Right hindlimb (tissue), 1 donor: ENCODE measurements at places on chromosomes 2 and 18.

DNA sequence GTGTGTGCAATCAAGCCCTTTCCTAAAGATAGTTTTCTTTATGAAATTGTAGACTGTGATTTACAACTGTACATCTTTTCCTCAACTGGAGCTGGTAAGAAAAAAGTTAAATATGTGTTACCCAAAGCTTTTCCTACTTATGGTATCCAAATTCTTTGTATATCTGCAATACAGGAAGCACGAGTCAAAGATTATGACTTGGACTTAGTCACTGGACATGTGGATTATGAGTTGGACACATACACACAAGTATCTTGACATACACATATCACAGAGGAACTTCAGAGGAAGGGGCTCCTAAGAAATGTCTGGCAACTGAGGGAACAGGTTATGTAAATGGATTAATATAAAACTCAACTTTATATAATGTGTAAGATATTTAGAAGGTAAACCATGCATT is 35.2 kb downstream of the PRELID3A start:
- no peak for DNase-seq

- no peak for DNase-seq
These were observed 151.6 kb upstream of the MYO3B start for GRCh38 chr2:170026361-170026760.

DNA sequence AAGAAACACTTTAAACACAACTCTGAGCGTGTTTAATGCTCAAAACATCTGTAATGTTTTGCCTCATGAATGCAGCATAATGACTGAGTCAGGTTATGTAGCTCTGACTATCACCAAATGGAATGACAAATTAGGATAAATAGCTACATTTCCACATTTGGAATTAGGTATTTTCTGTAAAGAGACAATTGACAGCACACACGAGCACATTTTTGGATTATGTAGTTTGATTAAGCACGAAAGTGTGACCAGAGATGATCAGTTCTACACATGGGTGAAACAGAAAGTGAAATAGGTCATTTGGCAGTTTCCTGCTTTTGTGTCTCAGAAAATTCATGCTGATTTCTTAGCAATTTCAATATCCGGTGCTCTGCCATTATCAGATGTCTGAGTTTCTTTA is 29.0 kb downstream of the LPIN1 start:
- no peak for DNase-seq

DNA sequence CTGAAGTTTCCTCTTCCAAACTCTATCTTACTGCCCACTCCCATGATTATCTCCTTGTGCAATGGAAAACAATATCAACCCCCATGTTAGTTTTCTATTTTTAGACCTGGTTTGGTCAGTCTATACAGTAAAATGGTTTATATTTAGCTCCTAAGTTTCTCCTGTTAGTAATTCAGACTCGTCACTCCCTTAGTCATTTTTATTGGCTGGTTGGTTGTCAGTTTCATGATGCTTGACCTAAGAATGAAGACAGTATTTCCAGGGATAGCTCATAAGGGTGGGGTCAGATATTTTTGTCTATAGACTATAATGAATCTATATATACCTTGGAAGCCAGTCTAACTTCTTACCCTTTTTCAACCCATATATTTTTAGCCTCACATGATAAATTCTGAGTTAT is 61.4 kb upstream of the NEUROD1 start:
- no peak for DNase-seq

- no peak for DNase-seq
These were observed 48.4 kb upstream of the TBR1 start for GRCh38 chr2:161367675-161368074.

DNA sequence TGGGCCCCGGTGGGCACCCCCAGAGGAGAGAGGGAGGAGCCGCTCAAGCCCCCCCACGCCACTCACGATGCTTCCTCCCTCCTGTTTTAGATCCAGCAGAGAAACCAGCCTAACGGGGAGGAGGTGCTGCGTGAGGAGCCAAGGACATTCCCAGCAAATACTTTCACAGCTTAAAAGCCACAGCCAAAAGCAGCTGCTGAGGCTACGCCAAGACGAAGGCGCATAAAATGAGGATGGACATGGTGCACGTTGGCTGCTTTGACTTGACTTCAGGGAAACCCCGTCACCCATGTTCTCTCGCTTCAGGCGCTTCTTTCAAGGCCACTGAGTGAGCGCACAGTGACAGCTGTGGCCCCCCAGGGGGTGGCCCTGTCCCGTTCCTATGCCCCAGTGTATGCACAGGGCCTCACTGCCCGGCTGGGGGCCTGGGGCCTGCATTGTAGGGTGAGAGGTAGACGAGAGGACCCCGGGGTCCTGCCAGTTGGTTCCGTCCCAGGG is 72.1 kb upstream of the PXDN start:
- peak; percentile 78 for DNase-seq

- DNase-seq, result peak; percentile 70
These were observed 69.8 kb downstream of the NFATC1 start for GRCh38 chr18:79465392-79465991.

- DNase-seq, result no peak
These were observed 47.3 kb upstream of the NDUFV2 start for GRCh38 chr18:9055185-9055584.

- DNase-seq, result no peak
These were observed 357.9 kb downstream of the THSD7B start for GRCh38 chr2:137123226-137123625.

GRCh38 chr2:18311420-18312195 is 248.8 kb downstream of the RDH14 start:
- peak; percentile 22 for DNase-seq

DNA sequence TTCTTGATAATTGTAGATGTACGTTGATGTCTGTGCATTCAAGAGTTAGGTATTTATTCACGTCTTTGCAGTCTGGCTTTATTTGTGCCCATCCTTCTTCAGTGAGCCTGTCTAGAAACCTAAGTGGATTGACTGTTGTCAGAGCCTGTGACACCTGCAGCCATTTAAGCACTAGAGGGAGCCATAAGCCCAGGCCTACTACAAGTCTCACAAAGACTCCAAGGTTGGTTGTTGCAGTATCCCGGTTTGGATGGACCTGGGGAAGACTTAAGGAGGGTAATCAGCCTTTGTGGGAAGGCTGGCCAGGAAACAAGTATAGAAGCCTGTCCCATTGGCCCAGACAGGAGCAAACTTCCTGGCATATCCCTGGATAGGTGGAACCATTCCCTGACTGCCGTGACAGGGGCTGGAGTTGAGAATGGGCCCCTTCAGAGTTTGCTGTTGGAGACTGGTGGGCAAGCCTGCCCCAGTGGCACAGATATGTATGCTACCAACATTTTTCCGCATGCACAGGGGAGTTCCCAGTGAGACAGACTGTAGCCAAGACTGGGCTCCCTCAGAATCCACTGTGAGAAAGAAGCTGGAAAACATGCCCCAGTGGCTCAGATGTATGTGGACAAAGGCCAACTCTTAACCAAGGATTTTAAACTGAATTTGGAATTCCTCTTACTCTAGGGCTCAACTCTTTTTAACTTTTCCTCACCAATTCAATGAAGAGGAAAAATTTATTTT is 9.3 kb upstream of the LRRC30 start:
- peak; percentile 57 for DNase-seq

GRCh38 chr2:27559228-27559627 is 23.6 kb upstream of the ZNF512 start:
- DNase-seq, result no peak

DNA sequence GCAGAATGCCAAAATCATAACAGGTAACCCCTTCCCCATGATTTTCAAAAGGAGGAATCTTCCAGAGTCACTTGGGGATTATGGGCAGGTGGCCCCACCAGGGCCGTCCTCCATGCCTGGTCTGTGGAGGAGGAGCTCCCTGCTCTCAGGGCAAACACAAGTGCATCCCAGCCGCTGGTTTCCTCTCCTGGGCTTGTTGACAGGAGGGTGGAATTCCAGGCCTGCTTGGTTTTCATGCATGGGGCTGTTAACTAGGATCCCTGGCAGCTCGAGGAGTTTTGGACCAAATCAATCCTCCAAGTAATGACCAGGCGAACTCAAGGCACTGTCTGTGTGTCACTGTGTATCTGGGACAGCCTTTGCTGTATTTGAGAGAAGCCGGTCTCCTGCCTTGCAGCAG is 45.3 kb downstream of the FOSL2 start:
- no peak for DNase-seq

GRCh38 chr18:22169889-22170420 is 566 bp downstream of the GATA6 start:
- peak; percentile 61 for DNase-seq

DNA sequence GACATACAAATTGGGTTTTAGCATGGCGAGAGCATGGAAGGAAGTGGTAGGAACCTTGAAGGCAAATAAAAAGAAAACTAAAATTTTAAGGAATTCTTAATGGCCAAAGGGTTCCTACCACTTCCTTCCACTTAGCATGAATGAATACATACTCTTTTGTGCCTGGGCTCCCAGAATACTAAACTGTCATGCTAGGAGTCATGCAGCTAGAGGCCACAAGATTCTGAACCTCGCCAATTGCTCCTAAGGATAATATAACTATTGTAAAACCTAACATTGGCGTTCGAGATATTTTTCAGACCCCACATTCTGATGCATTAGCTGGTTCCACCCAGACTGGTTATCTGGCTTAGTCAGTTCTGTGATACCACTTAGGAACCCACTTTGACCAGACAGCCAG is 38.6 kb upstream of the ARHGAP25 start:
- no peak for DNase-seq

DNA sequence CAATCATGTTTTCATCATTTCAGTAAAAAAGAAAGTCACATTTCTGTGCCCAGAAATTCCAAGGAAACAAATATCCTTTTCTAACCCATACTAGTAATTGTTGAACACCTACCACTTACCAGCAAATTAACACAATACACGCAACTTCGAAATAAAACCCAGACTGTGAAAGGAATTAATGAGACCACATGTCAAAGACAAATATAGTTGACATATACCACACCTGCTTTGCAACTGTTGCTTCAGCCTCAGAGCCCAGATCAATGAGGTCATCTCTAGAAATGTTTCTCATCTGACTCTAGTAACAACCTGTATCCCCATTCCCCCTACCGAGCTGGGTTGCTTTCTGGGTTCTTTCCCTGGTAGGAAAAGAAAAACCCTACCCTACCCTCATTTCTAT is 52.6 kb downstream of the TRIP12 start:
- DNase-seq, result no peak

DNA sequence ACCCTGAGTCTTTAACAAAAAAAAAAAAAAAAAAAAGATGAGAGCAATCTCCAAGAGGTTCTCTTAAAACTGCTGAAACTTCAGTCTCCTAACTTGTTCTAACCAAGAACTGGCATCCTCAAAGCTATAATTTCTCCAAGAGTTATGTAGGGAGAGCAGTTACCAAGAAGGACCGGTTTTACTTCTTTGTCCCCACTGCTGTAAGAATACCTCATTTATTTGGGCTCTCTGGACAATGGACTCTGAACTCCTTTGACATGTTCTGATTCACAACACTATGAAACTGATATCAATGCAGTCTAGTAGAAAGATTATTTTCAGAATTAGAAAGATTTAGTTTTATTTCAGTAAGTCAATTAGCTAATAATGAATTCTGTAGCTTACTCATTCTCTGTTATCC is 84.5 kb upstream of the DTNB start:
- DNase-seq, result no peak

DNA sequence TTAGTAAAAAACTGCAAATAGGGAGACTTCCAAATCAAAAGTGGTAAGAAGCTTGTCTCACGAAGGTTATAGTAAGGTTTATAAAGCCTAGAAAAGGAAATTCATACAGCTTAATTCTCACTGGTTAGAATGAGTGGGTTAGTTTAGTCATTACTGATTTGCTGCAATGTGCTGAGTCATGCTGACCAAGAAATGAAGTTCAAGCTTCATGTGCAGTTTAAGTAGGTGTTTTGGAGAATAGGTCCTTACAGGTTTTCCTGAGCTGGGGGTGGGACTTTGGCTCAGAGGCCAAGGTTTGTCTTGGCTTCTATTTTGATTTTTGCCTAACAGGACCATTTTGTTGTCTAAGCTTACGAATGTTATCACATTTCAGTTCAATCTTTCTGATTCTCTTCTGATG is 15.1 kb downstream of the CLIP4 start:
- no peak for DNase-seq

DNA sequence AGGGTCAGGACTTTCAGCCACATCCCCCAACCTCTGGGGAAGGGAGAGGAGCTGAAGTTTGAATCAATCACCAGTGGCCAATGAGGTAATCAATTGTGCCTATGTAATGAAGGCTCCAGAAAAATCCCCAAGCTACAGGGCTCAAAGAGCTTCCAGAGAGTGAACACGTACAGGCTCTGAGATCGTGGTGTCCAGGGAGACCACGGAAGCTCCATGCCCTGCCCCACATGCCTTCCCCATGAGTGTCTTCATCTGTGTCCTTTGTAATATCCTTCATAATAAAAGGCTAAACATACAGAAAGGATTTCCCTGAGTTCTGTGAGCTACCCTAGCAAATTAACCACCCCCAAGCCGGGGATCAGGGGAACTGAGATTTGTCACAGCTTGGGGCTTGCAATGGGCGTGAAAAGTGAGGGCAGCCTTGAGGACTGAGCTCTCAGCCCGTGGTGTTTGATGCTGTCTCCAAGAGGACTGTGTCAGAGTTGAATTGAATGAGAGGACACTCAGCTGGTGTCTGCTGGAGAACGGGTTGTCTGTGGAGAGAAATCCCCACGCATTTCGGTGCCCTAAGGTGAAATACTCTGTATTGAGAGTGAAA is 25.5 kb upstream of the TUBB6 start:
- no peak for DNase-seq

GRCh38 chr2:143607231-143608062 is 478.2 kb downstream of the ARHGAP15 start:
- peak; percentile 48 for DNase-seq

DNA sequence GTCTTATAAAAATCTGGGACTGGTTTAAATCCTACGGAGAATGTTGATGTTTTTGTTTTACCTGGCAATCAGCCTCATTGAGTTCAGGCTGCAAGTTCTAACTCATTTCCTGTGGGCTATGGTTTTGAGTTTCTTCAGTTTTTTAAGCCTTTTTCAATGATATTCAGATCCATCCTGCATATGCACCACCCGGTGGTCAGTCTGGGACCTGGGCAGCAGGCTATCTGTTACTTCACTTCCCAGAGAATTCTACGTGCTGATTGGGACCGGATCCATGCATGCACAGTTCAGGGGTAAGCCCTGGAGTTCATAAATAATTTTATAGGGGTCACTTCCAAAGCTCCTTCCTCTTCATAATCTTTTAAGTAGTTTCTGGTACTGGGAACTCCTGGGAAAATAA is 339.2 kb upstream of the HNRNPA3 start:
- DNase-seq, result no peak

DNA sequence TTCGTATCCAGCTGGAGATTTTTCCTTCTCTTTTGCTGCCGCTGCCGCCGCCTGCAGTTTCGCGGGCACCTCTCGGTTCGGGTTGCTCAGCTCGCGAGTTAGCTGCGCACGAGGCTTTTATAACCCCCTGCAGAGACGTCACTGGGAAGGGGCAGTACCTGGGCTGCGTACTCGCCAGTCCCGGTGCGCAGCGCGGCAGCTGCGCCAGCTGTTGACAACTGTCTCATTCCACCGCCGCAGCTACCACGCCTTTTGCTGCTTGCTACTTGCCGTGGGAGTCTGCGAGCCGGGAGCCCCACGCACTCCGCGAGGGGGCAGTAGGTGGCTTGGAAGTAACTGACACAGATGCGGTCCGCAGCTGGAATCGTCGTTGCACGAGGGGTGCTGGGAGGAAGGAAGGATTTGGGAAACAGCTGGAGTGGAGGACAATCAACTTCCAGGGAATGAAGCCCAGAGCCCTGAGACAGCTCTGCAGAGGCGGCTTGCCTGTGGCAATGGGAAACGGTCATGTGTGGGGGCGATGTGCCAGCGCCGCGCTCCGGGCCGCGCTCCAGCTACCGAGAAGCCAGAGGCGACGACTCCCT is at the start of gene TACR1:
Gene TACR1 (minus strand): TSS at position 93 of the 584 bp plus-strand sequence. CDS start 586 bp downstream, outside the sequence.
- DNase-seq, result peak; percentile 91
